ENCODE measurements at places on chromosomes 11 and 22.
A peak's percentile ranks its signal among the peaks of the same experiment; 100 is the strongest.

DNA sequence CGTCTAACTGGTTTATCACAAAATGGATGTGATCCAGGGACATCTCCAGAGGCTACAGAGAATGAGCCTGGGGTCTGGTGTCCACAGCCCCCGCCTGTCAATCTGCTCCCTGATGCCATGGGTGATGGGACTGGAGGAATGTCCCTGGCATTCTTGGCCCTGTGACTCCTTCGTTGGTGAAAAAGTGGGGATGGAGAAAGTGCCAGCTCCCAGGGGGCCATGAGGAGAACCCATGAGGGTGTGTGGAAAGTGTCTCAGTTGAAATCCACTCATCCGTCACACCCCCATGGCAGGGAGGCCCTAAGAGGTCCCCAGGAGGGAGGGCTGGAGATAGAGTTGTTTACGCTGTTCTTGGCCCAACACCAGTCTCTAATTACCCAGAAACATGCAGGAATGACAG lies 322.0 kb downstream of the CTTN start:
- DNase-seq, result no peak

GRCh38 chr11:16925561-16926065 lies 88.6 kb downstream of the PLEKHA7 start:
- peak; percentile 22 for DNase-seq

- DNase-seq, result peak; percentile 87
Measured at GRCh38 chr11:111540114-111540936, at the start of gene LAYN. Gene LAYN (plus strand): TSS chr11:111540720. CDS start chr11:111540844, 124 bp downstream.

DNA sequence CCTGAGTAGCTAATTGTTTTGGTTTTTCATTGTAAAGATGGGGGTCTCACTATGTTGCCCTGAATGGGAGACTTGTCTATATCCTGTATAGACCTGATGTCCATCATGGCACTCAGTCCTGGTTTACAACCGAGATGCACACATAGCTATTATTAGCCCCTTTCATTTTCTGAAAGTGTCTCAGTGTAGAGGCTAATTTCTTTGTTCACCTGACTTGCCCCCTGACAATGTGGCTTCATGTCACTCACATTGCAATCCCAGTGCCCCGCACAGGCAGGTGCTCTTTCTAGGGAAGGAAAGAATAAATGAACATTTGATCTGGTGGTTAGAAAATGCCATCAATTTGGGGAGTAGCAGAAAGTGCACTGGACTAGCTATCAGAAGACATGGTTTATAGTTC lies 13.1 kb upstream of the KDM2A start:
- no peak for DNase-seq

DNA sequence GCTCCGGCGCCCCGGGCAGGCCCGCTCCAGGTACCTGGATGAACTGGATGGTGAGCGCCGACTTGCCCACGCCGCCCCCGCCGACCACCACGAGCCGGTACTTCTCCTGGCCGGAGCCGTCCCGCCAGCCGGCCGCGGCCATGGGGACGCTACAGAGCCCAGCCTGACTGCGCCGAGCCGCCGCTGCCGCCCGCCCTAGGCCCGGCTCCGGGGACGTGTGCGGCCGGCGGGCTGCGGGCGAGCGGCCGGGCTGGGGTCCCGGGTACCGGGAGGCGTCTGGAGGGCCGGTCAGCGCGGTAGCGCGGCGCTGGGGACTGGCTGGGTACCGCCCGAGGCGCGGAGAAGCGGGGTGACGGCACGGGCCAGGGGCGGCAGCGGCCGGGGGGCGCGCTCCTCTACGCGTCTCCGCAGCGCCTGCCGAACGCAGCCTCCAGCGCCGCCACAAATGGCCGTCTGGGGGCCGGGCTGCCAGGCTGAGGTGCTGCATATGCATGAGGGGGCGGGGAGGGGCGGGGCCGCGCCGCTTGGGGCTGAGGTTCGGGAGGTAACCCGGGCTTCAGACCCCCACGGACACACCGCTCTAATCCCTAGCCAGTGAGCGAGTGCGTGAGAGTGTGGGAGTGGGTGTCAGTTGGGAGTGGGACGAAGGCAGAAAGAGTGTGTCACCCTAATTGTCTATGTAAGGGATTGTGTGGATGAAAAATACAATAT lies at the start of gene RRAS2:
Gene RRAS2, minus strand, starts transcription at position 455 of the 711 bp plus-strand sequence. Its CDS starts 313 bp downstream, at position 142.
- DNase-seq, result peak; percentile 94
